Activated T-cell treated with anti-CD3 and anti-CD28 coated beads, Interleukin-2, amount 50 U/mL, for 24 hours (primary cell): ENCODE measurements at places on chromosomes 3 and 15.

DNA sequence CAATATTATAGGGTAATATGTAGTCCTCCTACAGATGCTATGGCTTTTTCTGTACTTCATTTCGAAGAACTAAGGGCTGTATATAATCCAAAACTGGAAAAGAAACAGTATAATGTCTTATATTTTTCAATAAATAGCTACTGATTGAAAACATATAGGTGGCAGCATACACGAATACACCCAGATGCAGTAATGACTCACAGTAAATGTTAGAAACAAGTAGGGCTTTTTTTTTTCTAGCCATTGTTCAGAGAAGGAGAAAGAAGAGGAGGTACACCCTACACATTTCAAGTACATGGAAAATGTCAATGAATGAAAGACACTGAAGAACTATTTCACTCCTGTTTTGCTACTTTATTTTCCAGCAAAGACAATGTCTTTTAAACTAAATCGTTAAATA lies 9.4 kb downstream of the DAZL start:
- DNase-seq, result no peak

DNA sequence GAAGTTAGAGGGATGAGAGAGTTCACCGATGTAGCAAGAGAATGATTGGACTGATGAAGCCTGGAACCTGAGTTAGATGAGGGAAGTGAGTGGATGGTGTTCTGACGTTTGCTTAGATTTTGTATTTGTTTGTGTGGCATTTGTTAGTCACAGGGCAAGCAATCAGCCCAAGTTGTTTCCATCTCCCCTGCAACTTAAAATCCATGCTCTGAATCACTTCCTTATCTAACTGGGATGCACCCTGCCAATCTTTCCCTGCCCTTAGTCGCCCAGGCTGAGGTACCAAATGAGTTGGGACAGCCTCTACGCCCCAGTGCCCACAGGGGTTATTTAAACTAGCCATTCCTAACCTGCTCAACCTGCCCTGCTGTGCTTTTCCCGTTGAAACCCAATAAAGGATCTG lies 12.6 kb downstream of the PAQR5 start:
- DNase-seq, result no peak

DNA sequence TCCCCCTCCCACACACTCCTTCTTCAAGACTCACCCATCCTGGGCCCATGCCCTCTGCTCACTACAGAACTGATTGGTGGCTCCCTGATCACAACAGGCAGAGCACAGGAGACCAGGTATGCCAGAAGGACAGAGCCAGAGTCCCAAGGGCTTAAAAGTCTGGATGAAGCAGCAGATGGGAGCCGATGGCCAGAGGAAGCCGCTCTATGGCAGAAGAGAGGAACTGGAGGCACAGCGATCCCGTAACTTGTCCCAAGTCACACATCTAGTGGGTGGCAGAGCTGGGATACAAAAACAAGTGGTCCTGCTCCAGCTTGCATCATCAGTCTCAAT lies 20.7 kb downstream of the ITGA11 start:
- DNase-seq, result no peak

DNA sequence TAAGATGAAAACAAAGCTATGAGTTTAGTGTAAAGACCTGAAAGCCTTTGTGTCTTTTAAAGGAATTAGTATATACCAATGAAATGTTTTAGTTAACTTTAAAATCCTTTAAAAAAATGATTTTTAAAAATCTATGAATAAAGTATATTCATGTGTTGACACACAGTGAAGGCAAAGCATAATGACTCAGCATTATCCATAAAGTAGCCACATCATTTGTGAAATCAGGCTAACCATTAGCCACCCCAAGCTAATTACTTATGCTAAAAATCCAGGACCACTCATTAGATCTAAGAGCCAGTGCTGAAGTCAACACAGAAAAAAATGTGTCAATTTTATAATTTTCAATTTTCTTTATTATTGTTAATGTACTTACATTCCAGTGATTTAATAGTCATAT lies 310.2 kb downstream of the TBC1D5 start:
- DNase-seq, result no peak

DNA sequence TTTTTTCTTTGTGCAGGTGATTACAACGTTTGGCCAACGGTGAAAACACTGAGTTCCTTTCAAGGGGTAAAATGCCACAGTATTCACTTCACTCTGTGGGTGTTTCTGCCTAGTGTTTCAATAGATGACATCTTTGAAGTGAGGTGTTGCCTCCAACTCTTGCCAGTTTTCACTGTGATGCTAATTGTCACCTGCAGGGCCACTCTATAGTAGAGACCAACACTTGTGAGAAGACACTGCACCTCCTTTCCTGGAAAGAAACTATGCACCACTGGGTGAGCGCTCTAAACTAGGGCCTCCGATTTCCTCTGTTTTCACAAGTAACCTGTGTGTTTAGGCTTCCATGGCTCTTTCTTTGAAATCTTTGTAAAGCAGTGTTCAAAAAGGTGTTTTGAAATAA lies 98.3 kb downstream of the THRB start:
- DNase-seq, result no peak

DNA sequence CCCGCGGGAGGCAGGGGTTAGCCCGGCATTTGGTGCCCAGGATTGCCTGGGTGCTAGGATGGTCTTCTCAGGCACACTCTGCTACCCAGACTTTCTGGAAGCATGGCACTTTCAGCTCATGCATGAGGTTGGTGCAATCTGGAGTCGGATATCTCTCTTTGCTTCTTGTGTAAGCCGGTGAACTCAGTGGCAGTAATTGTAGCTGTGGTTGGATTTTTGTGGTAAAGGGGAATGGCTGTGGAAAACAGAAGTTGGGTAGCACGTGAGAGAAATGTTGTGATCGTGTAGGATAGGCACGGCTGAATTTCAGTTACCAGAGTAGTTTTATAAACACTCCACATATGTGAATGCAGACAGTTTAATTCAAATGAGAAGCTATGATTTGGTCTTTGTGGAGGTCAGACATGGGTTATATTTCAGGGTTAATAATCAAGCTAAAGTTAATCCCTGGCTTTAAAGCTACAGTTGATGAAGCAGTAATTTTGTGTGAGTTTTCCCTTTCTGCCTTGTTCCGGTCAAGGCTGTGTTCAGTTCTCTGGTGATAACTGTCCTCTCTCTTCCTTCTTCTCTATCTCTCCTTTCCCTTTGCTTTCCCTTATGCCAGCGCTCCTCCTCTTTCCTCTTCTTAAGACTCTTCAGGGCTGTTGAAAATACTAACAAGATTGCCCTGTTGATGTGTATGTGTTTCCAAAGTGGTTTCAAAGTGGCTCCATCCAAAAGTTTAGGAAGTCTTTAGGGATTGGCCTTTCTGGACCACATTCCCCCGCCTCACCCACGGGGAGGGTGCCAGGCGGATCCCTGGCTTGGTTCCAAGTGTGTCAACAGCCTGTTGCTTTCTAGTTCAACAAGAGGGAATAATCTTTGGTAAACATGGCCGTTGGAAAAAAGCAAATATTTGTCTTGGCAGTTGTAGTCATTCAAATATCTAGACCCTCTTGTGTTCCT lies 404.6 kb upstream of the C2CD4B start:
- DNase-seq, result no peak

GRCh38 chr3:182728238-182728637 lies 65.1 kb upstream of the ATP11B start:
- no peak for DNase-seq

GRCh38 chr3:140863580-140864009 lies 78.0 kb upstream of the SLC25A36 start:
- peak; percentile 34 for DNase-seq

DNA sequence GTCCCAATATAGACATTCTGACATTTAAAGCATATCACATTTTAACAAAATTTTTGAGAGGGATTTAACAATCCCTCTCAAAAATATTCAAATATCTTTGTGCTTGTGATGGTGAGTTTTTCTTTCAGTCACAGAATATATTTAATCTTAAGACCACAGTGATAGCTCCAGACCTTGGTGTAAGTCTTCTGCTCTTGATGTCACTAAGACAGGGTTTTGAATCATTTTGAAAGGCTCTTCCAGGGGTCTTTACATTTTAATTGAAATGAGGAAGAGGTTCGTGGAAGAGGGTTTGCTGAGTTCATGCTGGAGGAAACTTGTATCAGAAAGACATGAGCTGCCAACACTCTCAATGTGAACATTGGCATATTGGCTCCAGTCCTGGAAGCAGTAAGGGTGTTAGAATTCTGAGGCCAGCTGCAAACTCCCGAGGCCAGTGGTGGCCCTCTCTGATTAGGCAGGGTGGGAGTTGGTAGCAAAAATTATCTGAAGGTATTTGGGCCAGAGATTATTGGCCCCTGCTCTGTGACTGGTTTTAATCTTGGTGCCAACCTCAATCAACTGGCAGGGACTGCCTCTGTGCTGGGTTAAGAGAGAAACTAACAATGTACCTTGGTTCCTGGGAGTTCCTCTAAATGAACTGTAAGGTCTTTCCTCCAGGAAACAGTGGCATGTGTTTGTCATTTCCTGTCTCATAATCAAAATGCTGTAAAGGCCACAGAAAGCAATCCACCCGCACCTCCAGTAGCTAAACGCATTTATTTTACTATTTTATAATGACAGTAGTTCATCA lies 5.3 kb downstream of the POU1F1 start:
- DNase-seq, result no peak

GRCh38 chr15:101110681-101111569 lies 140.9 kb downstream of the CHSY1 start:
- no peak for DNase-seq

GRCh38 chr15:58387130-58387529 lies 44.7 kb upstream of the LIPC start:
- no peak for DNase-seq

DNA sequence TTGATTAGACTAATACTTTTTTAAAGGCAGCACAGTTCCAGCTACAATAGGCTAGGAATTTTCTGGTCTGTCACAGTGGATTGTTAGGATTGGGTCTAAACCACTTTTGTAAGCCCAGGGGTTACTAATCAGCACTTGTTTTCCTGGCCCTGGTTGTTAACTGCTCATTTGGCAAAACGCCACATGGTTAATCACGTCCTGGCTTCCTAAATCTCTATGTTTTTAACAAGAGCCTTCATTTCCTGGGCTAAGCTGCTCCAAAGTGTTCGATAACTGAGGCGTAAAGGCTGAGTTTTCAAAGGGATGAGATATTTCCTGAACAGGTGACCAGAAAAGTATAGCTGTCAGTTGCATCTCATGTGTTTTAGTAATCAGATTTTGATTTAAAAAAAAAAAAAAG lies 38.9 kb upstream of the CLRN1 start:
- DNase-seq, result no peak

GRCh38 chr15:73922186-73923151 lies 3.8 kb upstream of the LOXL1 start:
- DNase-seq, result no peak

GRCh38 chr3:53318522-53318921 lies 28.8 kb downstream of the DCP1A start:
- no peak for DNase-seq

- DNase-seq, result no peak
Measured at GRCh38 chr15:40756938-40757337, 1.9 kb upstream of the RMDN3 start.

DNA sequence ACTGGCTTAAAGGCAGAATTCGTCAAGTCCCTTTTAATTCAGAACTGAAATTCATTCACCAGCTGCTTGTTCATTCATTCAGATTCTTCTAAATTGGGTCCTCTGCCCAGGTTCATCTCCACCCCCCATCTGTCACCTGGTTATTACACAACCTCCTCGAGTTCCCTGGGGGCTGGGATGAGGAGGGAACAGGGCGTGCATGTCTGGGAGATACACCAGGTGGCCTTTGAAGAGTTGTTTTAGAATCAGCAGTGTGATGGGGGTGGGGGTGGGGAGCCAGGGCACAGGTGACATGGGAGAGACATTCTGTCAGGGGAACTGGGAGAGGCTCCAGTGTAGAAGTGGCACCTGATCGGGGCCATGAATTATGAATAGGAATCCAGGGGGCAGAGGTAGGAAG lies 8.2 kb downstream of the SNX33 start:
- no peak for DNase-seq
